Stimulated activated CD8-positive, alpha-beta memory T cell treated with anti-CD3 and anti-CD28 coated beads, Interleukin-15, amount 100 ng/mL, for 24 hours (primary cell): ENCODE measurements at places on chromosomes 13 and 19.

DNA sequence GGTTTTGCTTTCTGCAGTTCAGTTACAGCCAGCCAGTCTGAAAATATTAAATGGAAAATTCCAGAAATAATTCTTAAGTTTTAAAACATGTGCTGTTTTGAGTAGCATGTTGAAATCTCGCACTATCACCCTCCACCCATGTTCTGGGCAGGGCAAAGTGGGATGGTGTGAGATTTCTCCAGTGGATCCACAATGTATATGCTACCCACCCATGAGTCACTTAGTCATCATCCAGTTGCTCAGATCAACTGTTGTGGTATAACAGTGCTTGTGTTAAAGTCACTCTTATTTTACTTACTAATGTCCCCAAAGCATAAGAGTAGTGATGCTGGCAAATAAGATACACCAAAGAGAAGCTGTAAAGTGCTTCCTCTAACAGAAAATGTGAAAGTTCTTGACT, 56.4 kb downstream of the CYSLTR2 start:
- no peak for DNase-seq

- no peak for DNase-seq
These were observed at the start of gene PLPPR3 for GRCh38 chr19:821825-822503. Gene PLPPR3 (minus strand): TSS chr19:821955. CDS start chr19:821559, 396 bp downstream.

DNA sequence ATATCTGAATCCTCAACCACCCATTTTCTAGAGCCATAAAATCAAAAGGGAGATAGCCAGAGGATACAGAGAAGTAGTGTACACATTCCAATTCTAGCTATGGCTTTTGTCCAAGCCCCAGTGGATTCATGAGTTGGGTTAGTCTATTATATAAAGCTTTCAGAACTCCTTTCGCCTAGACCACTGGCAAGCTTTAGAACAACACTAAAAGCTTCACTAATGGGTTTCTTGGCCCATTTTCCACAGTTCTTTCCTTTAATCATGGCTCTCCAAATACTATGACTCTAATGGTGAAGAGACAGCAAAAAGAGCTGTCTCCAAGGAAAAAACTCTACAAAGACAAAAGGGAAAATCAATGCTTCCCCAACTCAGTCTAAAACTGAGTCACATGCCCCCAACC, 48.2 kb upstream of the SLITRK5 start:
- DNase-seq = no peak

GRCh38 chr13:27263438-27263837, 7.2 kb upstream of the RASL11A start:
- no peak for DNase-seq

DNA sequence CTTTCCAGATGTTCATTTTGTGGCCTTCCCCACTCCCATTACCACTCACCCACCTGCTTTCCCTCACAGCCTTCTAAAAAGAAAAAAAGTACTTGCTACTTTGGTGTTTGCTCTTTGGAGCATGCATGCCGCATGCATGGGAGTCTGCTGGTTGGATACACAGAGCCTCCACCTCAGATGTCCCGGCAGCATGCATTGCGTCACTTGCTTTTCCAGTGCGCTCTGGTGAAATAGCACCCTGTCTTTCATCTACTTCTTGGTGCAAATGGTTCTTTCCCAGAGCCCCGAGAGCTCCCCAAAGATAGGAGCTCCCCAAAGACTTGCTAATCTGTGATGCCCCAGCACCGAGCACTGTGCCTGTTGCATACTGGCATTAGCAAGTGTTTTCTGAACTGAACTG, 333.2 kb upstream of the ZNF507 start:
- no peak for DNase-seq

GRCh38 chr13:71998223-71998622, 131.2 kb upstream of the DACH1 start:
- no peak for DNase-seq
